ENCODE measurements at places on chromosomes 7 and 10. TPM values are rescaled to one million over a fixed set of nuclear protein-coding genes. Genes with fewer than 3 reads are reported as not detected.

Gene AP4M1
- 9.3 TPM for total RNA-seq

Gene ASB10
- not detected for total RNA-seq

Gene CALN1
- not detected for total RNA-seq

- no peaks in the 10 kb centered on the region for H3K36me3 ChIP-seq
- H3K4me1 ChIP-seq = no peaks in the 10 kb centered on the region
- no peak overlapping the region for H3K27ac ChIP-seq
- H3K4me3 ChIP-seq = no peak overlapping the region
Observed at GRCh38 chr7:15087771-15088170, 185.2 kb upstream of the DGKB start.

DNA sequence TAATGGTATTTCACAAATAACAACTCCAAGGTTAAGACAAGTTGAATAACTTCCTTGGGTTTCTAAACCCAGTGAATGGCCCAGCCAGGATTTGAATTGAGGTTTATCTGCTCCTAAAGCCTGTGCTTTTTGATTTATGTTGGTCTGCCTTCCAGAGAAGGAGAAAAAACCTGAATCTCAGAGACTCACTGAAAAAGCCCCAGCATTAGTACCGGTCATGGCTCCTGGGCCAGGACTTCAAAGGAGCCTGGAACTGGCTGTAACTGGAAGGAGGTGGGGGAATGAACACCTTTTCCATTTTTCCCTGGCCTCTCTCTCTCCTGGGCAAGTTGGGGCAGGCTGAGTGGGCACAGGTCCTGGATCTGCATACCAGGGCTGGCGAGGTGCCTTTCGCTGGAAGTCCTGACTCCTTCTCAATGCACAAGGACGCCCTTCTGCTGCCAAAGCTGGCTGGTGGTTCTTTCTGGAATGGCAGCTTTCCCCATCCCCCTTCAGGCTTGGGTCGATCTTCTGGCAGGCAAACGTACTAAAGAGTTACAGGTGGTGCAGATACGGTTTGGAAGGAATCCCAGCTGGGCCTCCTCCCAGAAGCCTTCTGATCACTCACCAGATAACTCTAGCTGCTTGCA lies 268.2 kb downstream of the PTEN start:
- H3K27ac ChIP-seq = no peak overlapping the region
- no peaks in the 10 kb centered on the region for H3K36me3 ChIP-seq
- no peak overlapping the region for H3K4me3 ChIP-seq
- H3K27me3 ChIP-seq = no peaks in the 10 kb centered on the region
- no peaks in the 10 kb centered on the region for H3K4me1 ChIP-seq

GRCh38 chr10:76278811-76279460 lies 847.5 kb downstream of the LRMDA start:
- H3K27me3 ChIP-seq = no peaks in the 10 kb centered on the region
- no peaks in the 10 kb centered on the region for H3K4me1 ChIP-seq
- H3K4me3 ChIP-seq = no peak overlapping the region
- no peak for DNase-seq

DNA sequence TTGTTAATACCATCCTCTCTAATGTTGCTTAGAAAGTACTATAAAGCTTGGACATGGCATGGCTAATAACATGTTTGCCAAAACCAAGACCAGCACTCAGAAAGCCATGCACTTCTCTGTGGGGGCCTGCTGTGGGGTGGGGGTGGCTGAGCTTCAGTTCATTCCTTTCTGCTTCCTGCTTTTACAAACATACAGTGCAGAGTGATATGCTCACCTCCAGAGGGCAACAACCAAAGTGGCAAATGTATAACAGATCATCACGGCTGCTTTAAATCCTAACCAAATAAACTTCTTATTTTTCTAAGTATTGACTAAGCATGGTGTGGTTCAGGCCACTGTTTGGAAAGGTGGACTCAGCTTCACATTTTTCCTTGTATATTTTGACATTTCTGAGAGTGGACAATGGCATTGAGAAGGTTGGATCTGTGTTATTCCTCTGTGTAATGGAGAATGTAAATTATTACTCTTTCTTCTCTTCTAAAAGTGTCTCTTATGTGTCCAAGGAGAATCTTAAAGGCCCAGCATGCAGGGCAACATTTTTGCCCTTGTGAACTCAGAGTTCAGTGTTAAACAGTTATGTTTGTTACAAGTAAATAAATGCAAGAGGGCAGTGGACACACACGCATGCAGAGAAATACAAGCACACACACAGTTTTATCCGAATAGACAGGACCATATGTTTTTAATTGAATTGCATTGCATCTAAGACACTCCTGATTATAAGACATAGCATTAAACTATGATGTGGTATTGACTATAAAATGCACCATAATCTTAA lies 186.1 kb downstream of the HERPUD2 start:
- H3K27ac ChIP-seq = no peak overlapping the region
- H3K4me3 ChIP-seq = no peak overlapping the region
- peaks cover 9% of the 10 kb centered on the region for H3K36me3 ChIP-seq
- no peak for DNase-seq
- H3K4me1 ChIP-seq = no peaks in the 10 kb centered on the region

Gene EBF3
- not detected for total RNA-seq

DNA sequence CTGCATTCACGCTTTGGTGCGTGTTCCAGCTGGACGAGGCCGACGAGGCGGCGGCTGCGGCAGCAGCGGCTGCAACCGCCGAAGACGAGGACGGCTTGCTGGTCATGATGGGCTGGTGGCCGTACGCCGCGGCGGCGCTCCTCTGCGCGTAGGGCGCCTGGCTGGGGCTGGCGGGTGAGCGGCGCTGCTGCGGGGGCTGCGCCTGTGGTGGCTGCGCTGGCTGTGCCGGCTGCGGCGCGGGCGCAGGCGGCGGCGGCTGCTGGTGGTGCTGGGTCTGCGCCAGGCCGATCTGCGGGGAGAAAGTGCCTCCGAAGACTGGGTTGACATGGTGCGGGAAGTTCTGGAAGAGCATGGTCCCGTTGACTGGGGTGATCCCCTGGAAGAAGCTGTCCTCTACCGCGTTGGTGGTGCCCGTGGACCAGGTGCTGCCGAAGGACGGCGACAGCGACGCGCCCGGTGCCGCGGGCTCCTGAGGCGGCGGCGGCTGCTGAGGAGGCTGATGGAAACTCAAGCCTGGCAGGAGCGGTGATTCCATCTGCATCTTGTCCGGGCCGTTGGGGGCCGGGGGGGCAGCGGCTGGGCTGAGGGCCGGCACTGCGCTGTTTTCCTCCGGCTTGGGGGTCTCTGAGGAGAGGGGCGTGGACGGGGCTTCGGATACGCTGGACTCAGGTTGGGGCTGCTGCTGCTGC lies 51.1 kb downstream of the CPEB3 start:
- H3K4me3 ChIP-seq = peak overlapping the region; percentile 98
- H3K27ac ChIP-seq = peak overlapping the region; percentile 95
- peaks cover 36% of the 10 kb centered on the region for H3K4me1 ChIP-seq
- H3K27me3 ChIP-seq = no peaks in the 10 kb centered on the region
- peak; percentile 13 for DNase-seq

GRCh38 chr7:118870187-118870586 lies 645.7 kb downstream of the ANKRD7 start:
- no peak for DNase-seq
- H3K27me3 ChIP-seq = no peaks in the 10 kb centered on the region
- no peaks in the 10 kb centered on the region for H3K4me1 ChIP-seq
- H3K36me3 ChIP-seq = no peaks in the 10 kb centered on the region
- H3K4me3 ChIP-seq = no peak overlapping the region
